SW 1271 (cell line): ENCODE measurements at places on chromosomes 3 and 15.

DNA sequence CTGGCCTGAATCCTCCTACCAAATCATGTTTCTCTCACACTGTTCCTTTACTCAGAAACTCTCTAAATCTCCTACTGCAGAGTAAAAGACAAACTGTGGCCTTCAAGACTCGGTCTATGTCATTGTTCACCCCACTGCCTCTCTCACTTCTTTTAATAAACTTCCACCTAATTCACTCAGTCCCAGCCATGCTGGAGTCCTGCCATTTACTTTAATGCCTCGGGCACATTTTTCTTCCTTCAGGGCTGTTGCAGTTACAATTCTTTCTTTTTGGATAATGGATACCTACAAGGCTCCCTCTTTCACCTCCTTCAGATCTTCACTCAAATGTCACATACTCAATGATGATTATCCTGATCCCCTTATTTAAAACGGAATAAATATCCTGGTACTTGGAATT lies 955.6 kb downstream of the ROBO1 start:
- no peak for DNase-seq

DNA sequence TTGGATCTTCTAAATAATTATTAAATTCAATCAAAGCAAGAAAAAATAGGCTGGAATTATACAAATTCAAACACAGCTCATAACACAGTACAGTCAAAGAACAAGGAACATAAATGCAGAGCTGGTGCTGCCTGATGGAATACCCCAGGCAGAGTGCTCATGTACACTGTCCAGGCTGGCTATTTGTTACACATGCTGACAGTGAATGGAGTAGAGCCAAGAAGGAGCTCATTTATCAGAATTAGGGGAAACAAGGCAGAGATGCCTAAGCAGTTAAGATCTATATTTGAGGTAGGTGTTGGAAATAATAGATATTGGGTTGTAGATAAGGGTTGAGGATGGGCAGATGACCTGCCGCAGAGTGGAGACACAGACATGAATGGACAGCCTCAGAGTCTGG lies 788.2 kb upstream of the ARPP21 start:
- DNase-seq = no peak

GRCh38 chr3:172846103-172846561 lies 95.6 kb downstream of the ECT2 start:
- DNase-seq = no peak

DNA sequence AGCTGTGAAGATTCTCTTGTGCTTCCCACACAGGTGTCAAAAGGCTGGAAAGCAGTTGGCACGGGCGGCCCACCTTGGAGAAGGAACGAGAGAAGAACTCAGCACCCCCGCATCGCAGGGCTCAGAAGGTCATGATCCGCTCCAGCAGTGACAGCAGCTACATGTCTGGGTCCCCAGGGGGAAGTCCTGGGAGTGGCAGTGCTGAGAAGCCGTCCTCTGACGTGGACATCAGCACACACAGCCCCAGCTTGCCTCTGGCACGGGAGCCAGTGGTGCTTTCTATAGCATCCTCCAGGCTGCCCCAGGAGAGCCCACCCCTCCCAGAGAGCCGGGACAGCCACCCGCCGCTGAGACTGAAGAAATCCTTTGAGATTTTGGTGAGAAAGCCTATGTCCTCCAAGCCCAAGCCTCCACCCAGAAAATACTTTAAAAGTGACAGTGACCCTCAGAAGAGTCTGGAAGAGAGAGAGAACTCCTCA lies 31.4 kb downstream of the STARD5 start:
- DNase-seq = no peak

DNA sequence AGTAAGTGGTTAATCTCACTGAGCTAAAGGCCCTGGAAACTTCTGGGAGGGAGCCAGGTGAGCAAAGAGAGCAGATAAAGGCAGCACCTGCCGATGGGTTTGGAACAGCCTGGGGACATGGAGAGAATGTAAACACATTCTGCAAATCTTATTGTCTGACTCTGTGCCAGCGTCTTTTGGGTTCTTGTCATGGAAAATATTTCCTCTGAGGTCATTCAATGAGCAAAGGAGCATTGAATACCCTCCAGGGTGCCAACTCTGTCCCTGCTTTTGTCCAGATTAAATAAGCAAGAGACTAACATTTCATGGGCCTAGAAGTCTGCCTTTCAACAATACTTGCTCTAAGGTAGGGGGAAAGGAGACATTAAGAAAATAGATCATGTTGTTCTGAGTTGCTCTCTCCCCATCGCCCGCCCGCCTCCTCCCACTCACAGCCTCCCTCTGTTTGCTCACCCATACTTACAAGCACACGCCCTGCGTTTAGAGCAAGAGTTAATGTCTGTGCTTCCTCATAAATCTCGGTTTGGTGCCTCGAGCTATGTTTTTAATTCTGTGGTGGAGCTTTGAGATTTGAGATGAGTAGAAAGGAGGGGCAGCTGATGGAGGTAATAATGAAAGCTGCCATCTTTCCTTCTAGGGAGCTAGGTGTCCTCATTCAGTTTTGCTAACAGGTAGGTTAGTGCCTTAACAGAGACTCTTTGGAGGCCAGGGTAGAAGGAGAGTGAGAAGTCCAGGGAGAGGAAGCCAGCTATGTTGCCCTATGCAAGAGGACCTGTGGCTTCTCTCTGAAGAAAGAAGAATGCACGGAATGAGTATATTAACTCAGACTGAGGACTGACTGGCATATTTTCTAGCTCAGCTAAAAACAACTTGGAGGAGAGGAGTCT lies 132.9 kb downstream of the TPRG1 start:
- DNase-seq = no peak

- DNase-seq = no peak
Measured at GRCh38 chr3:4302747-4303146, 422 bp upstream of the SETMAR start.

DNA sequence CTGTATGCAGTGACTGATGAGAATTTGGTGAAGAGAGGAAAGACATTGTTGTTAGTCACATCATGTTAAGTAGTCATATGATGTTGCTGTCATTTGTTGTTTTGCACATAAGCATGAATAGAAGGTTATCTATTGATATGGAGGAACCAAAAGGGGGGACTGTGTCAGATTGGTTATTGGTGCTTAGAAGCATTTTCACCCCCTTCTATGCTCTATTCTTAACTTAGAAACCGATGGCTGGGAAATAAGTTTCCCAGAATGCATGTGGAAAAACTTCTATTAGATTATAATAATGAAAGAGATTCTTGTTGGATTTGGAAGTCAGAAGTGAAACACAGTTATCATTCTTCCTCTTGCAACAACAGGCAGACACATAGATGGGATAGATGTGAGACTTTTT lies 33.2 kb upstream of the CADM2 start:
- no peak for DNase-seq

- DNase-seq = peak; percentile 49
Measured at GRCh38 chr15:73631915-73632669, 1.1 kb downstream of the NPTN start.
